A172 (cell line): ENCODE measurements at places on chromosomes 16 and 17.

DNA sequence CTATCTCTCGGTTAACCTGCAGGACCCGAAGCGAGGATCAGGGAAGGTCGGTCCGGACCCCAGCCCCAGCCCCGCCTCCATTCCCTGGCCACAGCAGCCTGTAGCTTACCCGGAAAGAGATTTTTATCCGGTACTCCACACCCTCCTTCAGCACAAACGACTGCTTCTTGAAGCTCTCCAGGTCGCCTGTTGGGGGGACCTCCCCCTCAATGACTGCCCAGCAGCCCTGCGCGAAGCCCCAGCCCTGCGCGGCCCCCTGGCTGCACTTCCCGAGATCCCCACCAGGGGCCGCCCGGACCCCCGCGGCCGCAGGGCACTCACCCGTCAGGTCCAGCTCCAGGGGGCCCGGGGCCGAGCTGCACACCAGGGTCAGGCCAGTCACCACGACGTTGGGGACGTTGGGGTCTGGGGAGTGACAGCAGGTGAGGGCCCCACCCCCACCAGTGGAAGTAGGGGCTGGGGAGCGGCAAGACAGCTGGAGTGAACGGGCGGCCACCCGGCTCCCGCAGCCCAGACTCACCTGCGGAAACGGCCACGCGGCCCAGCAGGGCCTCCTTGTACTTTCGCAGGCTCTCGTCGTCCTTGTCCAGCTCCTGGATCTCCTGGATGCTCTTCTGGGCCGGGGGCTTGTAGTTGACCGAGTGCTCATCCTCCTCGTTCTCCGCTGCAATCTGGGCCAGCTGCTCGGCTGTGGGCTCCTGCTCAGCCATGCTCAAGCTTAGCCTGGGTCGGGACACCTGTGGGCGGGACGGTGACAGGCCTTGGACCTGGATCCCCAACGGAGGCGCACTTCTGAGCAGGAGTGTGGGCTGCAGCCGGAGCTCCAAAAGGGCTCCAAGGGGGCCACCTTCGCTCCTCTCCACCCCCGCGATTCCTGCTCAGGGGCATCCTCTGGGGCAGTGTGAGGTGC lies 1.7 kb downstream of the ARHGDIA start:
- no peak for DNase-seq

DNA sequence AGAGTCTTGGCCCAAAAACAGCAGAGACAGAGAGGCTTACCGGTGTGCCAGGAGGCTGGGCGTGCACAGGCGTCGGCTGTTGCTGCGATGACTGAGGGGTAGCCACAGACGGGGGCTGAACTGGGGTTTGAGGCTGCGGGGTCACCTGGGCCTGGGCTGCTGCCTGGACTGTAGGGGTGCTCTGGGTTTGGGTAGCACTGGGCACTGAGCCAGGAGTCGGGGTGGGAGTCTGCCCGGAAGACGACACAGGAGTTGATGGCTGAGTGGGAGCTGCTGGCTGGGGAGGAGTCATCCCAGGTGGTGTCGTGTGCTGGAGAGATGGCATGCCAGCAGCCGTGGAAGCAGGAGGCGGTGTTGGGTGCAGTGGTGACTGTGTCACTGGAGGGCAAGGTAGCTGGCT lies 53.2 kb upstream of the TRAP1 start:
- DNase-seq = no peak

- DNase-seq = peak; percentile 73
Measured at GRCh38 chr17:72725433-72726068, 366.9 kb downstream of the SLC39A11 start.

DNA sequence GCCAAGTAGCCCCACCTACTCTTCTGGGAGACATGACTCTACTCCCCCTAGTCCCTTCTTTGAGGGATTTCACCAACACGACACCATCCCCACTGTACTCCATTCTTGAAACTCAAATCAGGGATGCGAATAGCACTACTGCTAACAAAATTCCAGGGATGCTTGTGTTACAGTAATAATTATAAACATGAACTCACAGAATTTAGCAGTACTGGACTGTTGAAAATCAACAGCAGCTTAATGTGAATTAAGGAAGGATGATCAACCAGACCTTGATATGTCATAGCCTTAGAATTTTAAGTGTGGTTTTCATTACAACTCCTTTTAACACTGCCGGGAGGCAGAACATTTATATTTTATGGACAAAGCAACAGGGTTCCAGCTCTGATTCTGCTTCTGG lies 37.9 kb downstream of the AMFR start:
- DNase-seq = no peak

DNA sequence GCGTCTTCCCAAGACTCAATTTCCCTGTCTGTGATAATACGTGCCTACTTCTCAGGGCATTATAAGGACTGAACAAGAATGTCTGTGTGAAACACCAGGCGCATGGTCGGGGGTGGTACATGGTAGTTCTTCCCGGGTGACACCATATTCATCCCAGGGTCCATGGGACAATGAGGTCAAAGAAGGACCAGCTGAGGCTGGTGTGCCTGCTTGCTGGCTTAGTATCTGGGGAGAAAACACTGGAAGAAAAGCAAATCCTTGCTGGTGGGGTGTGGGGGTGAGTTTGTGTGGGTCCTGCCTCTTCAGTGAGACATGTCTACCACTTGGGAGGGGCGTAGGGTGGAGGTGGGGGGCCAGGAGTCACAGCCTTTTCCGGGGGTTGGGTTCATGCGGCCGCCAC lies 174.2 kb downstream of the RAB11FIP4 start:
- DNase-seq = no peak

- peak; percentile 88 for DNase-seq
Measured at GRCh38 chr16:20910781-20911321, 10.3 kb downstream of the LYRM1 start.

- DNase-seq = no peak
Measured at GRCh38 chr17:42403150-42403549, 14.9 kb upstream of the STAT3 start.

DNA sequence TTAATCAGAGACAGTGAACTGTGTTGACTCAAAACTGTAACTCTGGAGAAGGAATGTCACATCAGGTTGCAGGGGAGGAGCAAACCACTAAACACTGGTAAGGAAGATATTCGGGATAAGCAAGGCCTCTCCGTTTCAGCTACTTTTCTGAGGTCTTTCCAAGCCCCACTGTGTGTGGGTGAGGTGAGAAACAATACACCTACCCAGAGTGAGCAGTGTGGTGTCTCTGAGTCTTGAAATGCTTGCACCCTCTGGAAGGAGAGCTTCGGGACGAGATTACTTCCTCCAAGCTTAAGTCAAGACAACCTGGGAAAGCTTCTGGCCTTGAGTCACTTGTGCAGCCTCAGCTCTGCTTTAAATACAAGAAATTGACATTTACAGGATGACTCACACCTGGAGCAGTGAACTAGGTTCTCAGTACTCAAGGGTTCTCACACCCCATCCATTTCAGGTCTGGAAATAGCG lies 2.5 kb upstream of the MAP3K14 start:
- peak; percentile 97 for DNase-seq

DNA sequence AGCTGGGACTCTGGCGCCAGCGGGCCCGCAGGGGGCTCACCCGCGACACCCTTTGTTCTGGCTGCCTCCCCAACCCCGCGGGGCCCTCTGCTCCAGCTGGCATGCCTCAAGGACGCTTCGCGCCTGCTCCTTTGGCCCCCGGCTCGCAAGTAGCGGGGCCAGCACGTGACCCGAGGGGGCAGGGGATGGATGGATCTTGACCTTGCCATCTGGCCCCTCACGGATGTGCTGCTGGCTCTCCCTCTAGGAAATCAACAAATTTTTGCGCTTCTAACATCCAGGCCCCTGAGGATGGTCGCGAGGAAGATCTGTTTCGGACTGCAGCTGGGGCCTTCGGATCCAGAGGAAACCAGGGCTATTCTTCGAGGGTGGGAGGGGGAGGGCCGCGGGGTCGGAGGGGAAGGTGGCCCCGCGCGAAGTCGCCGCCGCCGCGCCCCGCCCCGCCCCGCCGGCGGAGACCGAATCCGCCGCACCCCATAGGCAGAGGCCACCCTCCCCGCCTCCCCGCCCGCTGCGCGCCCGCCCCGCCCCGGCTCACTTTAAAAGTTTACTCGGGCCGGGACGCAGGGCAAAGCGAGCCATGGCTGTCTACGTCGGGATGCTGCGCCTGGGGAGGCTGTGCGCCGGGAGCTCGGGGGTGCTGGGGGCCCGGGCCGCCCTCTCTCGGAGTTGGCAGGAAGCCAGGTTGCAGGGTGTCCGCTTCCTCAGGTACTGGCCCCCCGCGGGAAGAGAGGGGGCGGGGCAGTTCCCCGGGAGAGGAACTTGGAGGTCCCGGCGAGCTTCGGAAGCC lies at the start of gene ACSF2:
Gene ACSF2 (plus strand): TSS at position 537 of the 790 bp plus-strand sequence. CDS start 44 bp downstream, at position 581.
- DNase-seq = peak; percentile 44

DNA sequence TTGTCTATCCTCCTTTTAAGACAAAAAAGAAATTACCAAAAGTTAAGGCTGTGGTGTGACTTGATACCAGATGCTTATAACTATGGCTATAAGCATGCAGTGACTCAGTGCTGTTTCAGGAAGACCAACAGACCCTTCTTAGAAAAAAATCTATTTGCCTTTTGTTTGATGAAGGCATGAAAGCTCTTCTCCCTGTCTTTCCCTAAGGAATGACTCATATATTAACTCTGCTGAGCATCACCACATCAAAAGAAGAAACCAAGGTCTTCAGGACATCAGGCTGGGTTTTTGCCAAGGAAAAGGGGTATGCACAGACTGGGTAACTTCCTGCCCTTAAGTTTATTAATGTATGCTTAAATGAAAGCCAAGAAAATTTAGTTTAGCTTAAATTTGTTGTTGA lies 47.1 kb downstream of the VMP1 start:
- DNase-seq = peak; percentile 97

DNA sequence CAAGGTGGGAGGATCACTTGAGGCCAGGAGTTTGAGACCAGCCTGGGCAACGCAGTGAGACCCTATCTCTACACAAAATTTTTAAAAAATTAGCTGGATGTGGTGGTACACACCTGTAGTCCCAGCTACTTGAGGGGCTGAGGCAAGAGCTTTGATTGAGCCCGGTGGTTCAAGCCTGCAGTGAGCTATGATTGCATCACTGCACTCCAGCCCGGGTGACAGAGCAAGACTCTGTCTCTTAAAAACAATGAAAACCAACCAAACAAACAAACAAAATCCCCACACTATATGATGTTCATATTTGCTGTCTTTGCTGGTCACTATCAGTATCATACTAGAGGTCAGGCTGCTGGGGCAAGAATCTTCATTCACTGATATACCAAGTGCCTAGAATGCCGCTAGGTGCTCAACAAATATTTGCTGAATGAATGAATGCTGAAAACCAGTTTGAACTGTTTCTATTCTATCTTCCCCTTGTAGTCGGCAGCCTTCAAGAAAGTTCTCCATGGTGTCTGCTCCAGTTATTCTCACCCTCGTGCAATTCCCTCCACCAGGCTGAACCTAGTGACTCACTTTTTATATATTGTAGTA lies 127.0 kb downstream of the IRX3 start:
- DNase-seq = no peak

- DNase-seq = peak; percentile 65
Measured at GRCh38 chr17:79391376-79392233, 219.2 kb downstream of the RBFOX3 start.

DNA sequence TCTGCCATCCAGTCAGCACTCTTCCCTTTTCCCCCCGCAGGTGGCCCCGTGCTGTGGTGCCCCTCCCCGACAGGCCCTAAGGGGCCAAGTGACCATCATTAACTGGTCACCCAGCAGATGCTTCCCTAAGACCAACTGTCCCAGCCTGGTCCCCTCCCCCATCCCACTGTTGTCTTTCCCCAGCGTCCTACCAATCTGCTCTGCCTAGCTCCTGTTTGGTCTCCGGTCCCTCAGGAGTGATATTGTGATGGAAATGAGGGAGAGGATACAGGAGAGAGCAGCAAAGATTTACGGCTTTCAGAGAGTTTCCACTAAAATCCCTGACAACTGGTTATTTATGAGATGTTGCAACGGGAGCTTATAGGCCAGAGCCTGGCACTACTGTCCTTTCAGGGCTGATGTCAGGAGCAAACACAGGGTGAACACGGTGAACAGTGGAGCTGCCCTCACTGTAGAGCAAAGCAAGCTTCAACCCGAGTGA lies 1.4 kb upstream of the TTLL6 start:
- no peak for DNase-seq

DNA sequence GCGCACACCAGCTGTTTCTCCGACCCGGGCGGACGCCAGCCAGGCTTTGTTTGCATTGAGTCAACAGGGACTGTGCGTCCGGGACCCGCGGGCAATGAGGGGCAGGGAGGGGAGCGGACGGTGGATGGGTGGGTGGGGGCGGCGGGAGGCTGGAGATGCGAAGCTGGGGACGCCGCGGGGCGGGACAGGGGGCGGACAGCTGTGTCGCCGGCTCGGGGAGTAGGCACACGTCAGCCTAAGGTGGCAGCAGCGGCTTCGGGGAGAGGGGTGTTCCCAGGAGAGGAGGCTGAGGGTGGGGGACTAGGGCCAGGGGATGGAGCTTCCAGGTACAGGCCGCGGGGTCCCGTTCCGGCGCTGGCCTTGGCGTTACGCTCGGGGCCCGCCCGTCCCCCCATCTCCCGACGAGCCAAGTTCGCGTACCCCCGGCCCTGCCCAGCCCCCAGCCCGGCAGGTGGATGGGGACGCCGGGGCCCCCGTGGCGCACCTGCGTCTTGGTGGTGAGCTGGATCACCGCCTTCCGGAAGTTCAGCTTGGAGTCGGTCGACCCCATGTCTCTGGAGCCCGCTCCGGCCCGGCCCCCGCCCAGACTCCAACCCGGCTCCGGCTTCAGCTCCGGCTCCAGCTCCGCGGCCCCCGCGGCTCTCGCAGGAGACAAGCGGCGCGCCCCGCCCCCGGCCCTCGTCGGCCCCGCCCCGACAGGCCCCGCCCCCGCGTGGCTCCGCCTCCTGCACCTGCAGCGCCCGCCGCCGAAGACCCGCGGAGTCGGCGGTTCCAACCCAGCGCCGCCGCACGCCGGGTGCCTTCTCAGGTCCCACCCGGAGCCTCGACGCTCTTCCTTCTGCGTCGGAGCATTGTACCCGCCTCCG lies at the start of gene HID1:
Gene HID1 (minus strand): TSS at position 653 of the 866 bp plus-strand sequence. CDS start 103 bp downstream, at position 550.
- DNase-seq = no peak

DNA sequence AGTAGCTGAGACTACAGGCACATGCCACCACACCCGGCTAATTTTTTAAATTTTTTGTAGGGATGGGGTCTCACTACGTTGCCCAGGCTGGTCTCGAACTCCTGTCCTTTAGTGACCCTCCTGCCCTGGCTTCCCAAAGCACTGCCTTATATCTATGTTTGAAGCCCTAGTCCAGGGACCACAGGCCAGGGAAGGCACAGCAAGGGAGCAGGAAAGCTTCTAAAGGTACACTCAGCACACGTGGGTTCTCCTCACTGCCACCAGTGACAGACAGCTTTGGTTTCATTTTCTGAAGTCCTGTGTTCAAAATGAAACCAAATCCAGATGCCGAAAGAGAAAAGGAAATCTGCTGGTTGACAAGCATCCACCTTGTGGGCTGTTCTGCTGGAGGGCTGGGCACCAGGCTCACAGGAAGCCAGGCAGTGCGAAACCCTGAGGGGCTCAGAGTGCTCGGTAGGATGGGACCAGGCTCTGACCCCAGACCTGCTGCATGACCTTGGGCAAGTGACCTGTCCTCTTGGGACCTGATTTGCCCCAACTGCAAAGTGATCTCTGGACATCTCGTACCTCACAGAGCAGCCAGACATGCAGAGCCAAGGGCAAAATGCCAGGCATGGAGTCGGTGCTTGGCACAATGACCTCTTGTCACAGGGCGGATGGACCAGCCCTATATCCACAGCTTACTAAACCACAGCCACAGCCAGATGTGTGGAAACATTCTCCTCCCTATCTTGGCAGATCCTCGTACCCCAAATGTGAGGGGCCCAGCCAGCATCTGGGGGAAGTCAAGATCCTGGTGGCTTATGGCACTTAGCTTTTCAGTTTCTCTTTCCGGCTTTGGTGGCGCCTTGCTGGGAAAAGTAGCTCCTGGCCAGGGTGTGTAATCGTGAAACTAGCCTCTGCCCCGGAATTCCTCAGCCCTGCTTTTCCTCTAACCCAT lies 2.8 kb upstream of the SOCS1 start:
- no peak for DNase-seq

- DNase-seq = peak; percentile 91
Measured at GRCh38 chr16:4410335-4411075, 5.9 kb downstream of the CORO7 start.
